ENCODE measurements at places on chromosomes 12 and 14.

DNA sequence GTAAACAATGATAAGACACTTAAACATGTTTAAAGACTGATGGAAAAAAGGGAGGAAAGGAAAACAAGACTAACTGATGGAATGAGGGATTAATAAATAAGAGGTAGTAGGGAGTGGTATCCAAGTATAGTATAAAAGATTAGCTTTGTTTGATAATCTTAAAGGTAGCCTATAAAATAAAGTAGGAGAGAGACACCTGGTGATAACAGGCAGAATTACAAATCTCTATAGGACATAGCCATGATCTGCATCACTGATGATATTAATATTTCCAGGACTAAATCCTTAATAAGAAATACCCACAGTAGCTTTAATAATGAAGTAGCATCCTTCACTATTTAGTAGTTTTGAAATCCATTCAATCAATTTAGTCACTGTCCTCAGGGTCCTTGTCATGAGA, 30.4 kb downstream of the DLGAP5 start:
- peak; percentile 44 for DNase-seq

- peak; percentile 81 for DNase-seq
These were observed 77.8 kb downstream of the VCPKMT start for GRCh38 chr14:50038398-50039119.

- peak; percentile 55 for DNase-seq
These were observed 1.7 kb downstream of the WNT1 start for GRCh38 chr12:48979602-48980388.

GRCh38 chr12:114384739-114385138, 21.2 kb downstream of the TBX5 start:
- DNase-seq = no peak

- DNase-seq = no peak
These were observed 439.6 kb upstream of the LRFN5 start for GRCh38 chr14:41167040-41167439.

- no peak for DNase-seq
These were observed 42.6 kb upstream of the PRB2 start for GRCh38 chr12:11437966-11438365.

- no peak for DNase-seq
These were observed 66.1 kb upstream of the BCAT1 start for GRCh38 chr12:25014961-25015360.

DNA sequence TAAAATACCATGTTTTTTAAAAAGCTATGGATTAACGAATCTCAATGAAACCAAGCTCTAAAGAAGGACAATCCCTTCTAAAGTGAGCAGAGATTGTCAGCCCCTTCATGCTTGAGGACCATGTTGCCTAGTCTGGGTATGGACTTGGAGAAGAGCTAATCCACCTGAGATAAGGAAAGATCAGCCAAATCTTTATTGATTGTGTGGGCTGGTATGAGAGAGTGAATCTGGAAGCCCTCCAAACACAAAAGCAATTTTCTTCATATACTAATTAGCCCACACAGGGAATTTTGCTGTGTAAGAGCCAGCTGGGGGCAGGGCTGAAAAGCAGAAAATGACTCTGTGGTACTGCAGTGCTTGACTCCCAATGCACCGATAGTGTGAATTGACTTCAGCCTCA, 47.4 kb upstream of the DICER1 start:
- DNase-seq = no peak

GRCh38 chr12:93199831-93200236, 177.9 kb upstream of the NUDT4 start:
- no peak for DNase-seq

GRCh38 chr12:109539508-109539907, 33.8 kb downstream of the MMAB start:
- DNase-seq = no peak

DNA sequence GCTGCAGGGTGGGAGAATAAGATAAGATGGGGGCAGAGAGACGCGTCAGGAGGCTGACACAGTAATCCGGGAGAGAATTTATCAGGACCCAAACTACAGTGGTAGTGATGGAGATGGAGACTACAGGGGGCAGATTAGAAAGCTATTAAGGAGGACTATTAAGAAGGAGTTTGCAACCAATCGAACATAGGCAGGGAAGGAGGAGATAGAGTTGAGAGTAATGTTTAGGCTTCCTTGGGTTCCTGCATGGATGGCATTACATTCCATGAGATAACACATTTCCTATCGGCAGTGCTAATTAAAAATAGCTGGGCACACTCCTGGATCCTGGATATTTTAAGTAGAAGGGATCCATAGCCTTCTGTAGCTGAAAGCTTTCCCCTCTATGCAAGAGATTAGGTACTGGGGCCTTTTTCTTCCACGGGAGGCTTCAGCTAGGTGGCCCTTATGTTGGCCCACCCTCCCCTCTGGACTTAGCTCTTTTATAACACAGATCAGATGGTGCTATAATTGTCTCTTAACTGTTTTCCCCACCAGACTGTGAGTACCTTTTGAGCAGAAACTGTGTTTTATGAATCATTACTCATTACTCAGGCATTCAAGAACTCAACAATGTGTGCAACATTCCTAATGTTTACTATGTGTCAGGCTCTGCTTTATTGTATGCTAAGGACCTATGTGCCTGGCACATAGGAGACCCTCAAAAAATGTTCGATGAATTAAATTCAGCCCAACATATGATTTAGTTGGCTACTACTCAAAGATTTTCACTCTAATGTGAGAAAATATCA, 113.0 kb downstream of the RMST start:
- no peak for DNase-seq

DNA sequence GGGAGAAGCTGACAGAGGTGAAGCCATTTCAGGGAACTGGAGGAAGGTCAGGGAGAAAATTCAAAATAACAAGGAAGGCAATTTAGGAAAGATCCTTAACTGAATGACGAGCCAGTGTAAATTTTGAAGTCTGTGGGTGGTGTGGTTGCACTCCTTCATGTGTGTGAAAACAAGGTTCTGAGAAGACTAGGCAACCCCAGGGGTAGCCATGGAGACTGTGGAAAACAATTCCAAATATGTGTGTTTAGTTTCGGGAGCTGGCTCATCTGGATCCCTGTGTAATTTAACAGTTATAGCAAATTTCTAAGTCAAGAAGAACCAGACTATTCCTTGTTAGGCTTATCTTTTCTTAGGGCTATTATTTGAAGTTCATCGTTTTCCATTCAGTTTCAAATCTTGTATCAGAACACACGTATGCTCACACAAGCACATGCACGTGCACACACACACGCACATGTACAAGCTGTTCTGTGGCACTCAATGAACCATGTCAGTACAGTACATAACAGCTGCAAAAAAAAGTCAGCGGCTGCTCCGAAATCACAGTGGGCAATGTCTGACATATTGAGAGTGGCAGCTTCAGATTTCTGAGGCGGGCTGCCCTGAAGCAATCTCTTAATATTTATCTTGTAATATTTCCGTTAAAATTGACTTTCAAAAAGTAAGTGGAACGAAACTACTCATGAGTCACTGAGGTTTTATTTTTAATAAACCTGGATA, 411.2 kb downstream of the AEBP2 start:
- no peak for DNase-seq

GRCh38 chr12:46661110-46661845, 164.5 kb downstream of the SLC38A4 start:
- DNase-seq = peak; percentile 40

GRCh38 chr14:95039259-95039992, 117.9 kb downstream of the DICER1 start:
- DNase-seq = no peak

DNA sequence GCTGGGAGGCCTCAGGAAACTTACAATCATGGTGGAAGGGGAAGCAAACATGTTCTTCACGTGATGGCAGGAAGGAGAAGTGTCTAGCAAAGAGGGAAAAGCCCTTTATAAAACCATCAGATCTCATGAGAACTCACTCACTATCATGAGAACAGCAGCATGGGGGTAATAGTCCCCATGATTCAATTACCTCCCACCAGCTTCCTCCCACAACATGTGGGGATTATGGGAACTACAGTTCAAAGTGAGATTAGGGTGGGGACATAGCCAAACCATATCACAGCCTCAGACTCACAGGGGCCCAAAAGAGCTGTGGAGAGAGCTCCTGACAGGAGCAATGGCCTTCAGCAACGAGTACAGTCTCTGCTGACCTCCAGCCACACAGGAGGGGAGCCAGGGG, 151.4 kb downstream of the GXYLT1 start:
- DNase-seq = no peak

DNA sequence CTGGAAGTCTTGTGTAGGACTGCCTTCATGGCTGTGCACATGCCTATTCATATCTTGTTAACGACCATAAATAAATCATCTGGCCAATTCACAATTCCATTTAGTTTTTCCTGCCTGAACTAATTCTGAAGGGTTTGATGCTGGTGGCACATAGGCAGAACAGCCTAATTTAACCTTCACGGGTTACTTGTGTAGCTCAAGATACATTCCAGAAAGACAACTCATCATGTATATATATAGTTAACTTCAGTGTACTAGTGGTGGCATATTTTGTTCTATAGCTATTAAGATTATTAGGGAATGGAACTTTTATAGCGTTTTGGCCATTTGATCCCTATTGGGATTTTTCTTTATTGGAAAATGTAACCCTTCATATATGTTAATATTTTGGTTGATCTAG, 31.4 kb downstream of the CFAP54 start:
- DNase-seq = no peak

DNA sequence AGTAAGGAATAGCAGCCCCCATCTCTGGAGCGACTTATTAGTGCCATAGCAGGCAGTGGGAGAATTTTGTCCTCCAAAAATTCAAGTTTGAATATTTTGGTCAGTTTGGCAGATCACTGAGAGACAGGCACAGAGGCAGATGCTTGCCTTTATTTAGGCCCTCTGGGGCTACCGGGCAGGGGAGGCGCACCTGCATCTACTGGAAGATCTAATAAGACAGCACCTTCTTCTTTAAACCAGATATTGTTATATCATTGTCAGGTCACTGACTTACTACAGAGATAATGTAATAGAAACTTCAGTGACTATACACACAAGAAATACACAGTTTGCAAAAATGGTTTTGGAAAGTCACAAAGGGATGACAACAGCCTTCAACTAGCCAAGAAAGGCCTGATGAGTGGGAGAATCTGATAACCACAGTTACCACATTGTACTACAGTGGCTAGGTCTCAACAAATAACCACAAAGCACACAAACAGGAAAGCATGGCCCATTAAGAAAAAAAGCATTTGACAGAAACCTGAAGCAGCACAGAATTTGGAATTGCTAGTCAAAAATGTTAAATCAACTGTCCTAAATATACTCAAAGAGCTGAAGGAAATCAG, 56.8 kb downstream of the CDK17 start:
- DNase-seq = peak; percentile 29

DNA sequence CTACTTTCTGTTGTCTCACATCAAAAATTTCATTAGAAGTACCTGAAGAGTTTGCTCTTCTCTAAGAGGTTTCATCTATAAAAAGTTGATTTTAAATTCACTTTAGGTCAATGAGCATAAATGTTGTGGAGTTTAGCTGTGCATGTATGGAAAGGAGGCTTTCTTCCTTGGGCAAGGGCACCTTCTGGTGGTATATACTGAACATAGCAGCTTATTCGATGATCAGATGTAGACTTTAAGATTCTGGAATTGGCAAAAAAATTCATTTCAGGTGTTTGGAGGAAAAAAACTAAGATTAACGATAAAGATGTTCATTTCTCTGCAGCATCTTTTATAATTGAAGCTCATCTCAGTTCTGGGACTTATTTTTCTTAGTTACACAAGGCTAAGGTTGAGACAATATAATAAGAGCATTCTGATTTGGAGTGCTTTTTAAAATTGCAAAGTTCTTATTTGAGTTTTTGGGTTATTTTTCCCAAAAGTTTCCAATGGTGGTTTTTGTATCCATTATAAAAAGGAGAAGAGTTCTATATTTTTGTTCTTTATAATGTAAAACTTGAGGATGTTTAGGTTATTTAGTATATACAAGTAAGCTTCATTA, 46.8 kb downstream of the TMEM117 start:
- DNase-seq = peak; percentile 55

- no peak for DNase-seq
These were observed 139.4 kb downstream of the PDE3A start for GRCh38 chr12:20507711-20508110.

GRCh38 chr12:62210422-62210821, 49.8 kb upstream of the USP15 start:
- DNase-seq = peak; percentile 35

DNA sequence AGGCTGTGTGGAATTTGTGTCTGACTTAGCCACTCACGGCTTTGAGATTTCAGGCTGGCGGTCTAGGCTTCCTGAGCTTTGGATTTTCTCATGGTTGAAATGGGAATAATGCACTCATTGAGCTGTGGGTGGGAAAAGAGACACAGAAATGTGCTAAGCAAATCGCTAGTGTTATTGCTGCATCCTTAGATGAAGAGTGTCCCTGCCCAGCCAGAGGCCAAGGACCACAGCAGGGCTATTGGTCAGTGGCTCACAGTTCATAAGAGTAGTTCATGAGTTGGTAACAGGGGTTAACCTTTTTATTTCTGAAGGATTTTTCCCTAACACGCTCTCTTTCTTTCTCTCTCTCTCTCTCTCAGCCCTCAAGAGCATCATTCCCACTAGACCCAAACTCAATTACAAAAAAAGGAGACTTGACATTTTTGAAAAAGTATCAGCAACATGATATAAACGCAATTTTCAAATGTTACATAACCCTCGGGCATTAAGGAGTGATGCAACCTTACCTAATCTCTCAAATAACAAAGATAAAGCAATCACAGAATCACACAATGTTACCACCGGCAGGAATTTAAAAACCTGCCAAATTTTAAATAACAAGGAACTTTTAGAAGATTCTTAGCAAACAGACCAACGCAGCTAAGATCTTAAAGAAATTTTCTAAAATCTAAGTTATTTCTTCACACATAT, 36.7 kb upstream of the RMST start:
- DNase-seq = no peak

- DNase-seq = no peak
These were observed 41.9 kb downstream of the EID3 start for GRCh38 chr12:104345234-104346066.

DNA sequence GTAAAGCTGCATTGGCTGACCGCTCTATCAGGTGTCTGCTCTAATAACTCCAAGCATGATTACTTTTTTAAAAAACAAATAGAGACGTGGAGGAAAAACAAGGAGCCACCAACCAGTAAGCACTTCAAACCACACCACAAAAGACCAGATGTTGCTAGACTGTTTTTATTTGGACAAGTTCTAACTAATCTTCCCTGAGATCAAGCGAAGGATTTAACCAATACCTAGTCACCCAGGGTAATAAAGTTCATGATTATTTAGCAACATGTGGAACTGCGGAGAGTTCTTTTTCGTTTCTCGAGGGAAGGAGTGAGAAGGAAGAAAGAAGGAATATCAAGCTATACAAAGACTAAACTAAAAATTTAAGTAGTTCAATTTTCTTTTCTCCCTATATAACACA, 288.1 kb downstream of the DUSP6 start:
- DNase-seq = no peak
